T-cell (primary cell): ENCODE measurements at places on chromosomes 16 and 17. TPM values are rescaled to one million over a fixed set of nuclear protein-coding genes. Genes with fewer than 3 reads are reported as not detected.

Gene TNFRSF12A
- total RNA-seq, result 3.7 TPM

Gene MRTFB
- total RNA-seq, result 37.0 TPM

Gene QPRT
- 1.4 TPM for total RNA-seq

Gene HBA2
- not detected for total RNA-seq

Gene SRCIN1
- total RNA-seq, result 0.13 TPM

Gene KRT39
- total RNA-seq, result not detected

DNA sequence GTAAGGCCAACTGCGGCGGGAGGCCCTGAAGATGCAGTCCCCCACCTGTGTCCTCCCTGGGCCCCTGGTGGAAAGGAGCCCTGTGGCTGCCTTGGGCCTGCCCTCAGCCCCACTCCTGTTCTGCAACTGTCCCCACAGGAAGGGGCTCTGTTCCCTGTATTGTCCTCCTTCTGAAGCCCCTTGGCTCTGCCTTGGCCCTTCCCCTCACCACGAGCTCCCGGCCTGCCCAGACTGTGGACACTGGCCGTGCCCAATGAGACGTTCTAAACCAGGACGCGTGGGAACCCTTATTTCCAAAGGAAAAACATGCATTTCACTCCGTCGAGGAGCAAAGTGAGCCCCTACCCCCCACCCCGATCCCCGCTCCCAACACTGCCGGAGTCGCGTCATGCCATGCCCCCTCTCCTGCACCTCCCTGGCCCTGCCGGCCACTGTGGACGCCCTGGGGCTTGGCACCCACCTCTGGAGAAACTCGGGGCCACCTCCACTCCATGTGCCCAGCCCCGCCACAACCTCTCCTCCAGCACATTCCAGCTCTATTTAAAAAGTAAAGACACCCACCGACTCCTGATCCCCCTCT lies 13.5 kb upstream of the PNPO start:
- no peaks in the 10 kb centered on the region for H3K27me3 ChIP-seq
- no peak overlapping the region for H3K27ac ChIP-seq
- no peak for DNase-seq
- H3K4me3 ChIP-seq, result no peak overlapping the region
- H3K4me1 ChIP-seq, result no peaks in the 10 kb centered on the region

- no peaks in the 10 kb centered on the region for H3K27me3 ChIP-seq
- no peak for DNase-seq
- peaks cover 18% of the 10 kb centered on the region for H3K4me1 ChIP-seq
- H3K27ac ChIP-seq, result no peak overlapping the region
- H3K4me3 ChIP-seq, result no peak overlapping the region
Observed at GRCh38 chr16:20870122-20870820, 29.9 kb downstream of the DCUN1D3 start.

DNA sequence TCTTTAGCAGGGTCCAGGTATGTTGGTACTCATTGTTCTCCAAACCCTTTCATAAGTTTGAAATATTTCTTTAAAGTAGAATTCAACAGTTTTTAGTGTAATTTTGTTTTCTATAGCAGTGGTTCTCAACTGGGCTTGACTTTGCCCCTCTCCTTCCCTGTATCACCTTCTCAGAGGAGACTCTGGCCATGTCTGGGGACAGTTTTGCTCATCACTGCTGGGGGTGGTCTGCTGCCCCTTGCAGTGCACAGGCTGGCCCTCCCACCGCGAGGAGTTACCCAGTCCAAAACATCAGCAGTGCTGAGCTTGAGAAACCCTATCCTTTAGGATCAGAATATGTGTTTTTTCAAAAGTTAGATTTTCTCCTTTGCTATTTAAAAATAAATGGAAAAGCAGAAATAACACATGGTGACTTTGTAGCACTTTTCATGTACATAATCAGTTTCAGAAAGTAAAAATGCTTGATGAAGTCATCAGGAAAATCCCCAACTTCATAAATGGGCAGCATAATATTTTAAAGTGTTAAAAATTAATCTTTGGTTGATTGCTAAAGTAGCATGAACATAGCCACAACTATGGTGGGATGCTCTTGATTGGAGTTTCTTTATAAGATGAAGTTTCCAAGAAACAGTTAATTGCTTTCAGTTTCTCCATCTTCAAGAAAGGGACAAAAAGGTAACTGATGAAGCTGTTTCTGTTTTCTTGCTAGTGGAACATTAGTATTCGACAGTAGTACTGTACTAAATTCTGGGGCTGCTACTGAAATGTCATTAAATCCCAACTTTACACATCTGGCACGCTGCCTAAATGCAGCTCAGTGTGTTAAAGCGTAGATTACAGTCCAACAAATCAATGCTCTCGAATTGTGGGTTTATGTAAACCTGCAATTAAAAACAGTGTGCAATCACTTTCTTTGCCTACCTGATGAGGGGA lies 70.3 kb downstream of the NETO2 start:
- peaks cover 4% of the 10 kb centered on the region for H3K27me3 ChIP-seq
- H3K36me3 ChIP-seq, result no peaks in the 10 kb centered on the region
- H3K4me3 ChIP-seq, result no peak overlapping the region
- no peak for DNase-seq
- no peaks in the 10 kb centered on the region for H3K4me1 ChIP-seq

DNA sequence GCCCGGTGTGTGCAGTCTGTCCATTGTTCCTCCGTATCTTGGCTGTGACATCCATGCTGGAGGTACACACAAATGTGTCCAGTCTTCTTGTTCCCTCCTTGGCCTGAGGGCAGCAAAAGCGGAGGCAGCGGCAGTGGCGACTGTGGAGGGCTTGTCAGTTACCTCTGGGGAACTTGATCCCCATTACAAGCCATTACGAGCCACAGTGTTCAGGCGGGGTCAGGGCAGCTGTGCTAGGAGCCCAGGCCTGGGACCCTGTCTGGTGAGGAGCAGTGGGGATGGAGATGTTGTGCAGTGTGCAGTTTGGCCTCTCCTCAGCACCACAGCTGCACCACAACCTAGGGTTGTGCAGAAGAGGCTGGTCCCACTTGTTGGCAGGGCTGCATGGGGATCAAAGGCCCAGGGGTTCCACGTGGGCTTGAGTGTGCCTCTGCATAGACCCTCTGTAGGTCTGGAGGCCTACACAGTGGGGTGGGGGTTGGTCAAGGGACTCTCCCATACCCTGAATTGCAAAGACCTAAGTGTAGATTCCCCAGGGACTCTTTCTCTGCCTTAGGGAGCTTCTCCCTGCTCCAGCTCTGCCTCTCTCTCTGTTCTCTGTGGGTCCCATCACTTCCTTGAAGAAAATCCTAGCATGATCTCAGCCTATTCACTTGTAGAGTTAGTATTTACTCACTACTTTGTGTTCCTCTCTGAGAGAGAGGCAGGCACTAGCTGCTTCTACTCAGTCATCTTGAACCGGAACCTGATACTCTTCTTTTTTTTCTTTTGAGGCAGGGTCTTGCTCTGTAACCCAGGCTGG lies 58.8 kb downstream of the SLFN11 start:
- no peaks in the 10 kb centered on the region for H3K36me3 ChIP-seq
- no peaks in the 10 kb centered on the region for H3K27me3 ChIP-seq
- peaks cover 32% of the 10 kb centered on the region for H3K4me1 ChIP-seq
- DNase-seq, result no peak

DNA sequence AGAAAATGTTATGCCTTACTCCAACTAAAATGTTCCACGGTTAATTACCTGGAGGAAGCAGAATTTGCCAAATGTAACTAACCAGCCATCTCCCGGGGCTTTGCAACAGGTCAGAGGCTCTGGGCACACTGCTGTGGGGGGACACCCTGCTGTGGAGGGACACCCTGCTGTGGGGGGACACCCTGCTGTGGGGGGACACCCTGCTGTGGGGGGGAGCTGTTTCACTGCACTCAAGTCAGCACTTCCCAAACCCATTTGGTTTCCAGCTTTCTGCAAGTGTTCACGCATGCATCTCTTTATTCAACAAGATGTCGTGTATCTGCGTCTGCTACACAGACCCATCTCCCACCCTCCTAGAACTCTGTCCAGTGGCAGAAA lies 239.5 kb downstream of the C16orf95 start:
- no peaks in the 10 kb centered on the region for H3K27me3 ChIP-seq
- no peak overlapping the region for H3K4me3 ChIP-seq
- no peak for DNase-seq
- no peaks in the 10 kb centered on the region for H3K36me3 ChIP-seq
- no peak overlapping the region for H3K27ac ChIP-seq

DNA sequence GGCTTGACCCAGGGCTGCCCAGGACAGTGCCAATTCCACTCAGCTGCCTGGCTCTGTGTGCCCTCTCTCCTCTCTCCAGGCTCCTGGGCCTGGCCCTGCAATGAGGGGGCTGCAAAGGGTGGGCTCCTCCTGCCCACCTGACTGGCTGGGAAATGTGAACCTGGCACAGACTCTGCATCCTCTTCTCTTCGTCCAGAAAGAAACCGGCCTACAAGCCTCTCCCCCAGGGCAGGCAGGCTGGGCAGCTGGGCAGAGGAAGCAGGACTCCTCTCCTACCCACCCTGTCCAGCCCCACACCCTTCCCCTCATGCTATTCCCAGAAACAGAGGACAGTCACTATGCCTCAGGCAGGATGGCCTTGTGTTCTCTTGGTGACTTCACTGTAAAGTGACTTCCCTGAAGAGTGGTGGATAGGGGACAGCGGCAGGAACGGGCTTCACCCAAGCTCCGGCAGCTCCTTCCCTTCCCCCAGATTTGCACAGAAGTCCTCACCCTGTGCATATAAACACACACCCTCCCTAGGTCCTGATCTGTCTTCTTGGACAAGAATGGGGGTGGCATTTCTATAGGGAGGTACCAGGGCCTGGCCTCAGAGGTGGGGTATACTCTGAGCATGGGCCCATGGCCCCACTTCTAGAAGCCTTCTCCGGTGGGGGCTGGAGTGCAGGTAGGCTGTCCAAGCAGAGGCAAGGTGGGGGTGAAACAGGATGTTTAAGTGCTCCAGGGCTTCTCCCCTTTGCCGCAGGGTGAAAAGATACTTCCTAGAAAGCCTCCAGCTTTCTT lies 4.9 kb upstream of the STAT5A start:
- no peaks in the 10 kb centered on the region for H3K27me3 ChIP-seq
- no peak for DNase-seq
- H3K36me3 ChIP-seq, result no peaks in the 10 kb centered on the region
- H3K4me3 ChIP-seq, result no peak overlapping the region
- H3K4me1 ChIP-seq, result peaks cover 10% of the 10 kb centered on the region

DNA sequence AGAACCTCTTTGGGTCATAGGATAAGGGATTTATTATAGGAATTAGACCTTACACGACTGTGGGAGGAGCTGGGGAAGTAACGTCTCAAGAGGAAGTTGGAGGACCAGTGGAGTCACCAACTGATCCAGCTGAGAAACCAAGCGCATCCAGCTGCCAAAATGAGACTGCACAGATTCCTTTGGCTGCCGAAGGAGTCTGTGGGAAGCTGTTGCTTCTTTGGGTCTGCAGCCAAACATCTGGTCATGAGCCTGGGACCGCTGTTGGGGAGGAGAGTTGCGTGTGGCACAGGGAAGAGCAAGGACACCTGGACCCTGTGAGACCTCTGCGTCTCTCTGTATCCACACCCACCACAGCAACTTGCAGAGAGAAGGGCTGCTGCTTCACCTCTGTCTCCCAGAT lies 2.4 kb upstream of the NACA2 start:
- H3K36me3 ChIP-seq, result no peaks in the 10 kb centered on the region
- DNase-seq, result no peak
- no peak overlapping the region for H3K27ac ChIP-seq
- H3K27me3 ChIP-seq, result peaks cover 3% of the 10 kb centered on the region
- no peak overlapping the region for H3K4me3 ChIP-seq
